ENCODE measurements at places on chromosomes 7 and 10.

DNA sequence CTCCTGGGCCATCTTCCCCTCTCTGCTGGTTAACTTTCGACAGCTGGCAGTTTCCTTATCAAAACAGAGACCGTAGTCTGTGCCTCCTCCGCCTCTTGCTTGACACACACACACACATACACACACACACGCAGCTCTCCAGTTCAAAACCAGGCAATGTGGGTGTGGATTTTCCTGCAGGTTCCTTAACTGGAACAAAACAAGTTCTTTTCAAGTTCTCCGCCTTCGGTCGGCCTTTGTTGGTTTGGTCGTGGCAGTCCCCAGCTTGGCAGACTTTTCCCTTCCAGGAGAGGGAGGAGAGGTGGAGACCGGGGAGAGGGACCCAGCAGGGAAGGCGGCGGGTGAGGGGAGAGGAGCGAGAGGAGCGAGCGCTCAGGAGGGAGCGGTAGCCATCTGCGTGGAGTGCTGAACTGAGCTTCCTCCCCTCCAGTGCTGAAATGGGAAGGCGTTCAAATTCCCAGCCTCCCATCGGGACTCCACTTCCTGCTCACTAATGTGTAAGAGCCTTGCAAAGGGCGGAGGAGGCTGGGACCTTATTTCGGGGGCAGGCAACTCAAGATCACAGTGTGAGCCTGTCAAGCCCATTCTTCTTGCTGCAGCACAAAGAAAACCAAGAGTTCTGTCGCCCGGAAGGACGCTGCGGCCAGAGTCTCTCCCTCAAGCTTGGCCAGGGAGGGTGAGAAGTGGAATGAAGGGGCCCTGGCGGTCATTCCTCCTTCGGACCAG is 120.6 kb downstream of the PRPF18 start:
- DNase-seq: peak; percentile 24

- no peak for DNase-seq
Observed at GRCh38 chr7:149759093-149759860, 14.1 kb downstream of the ZNF467 start.

GRCh38 chr7:105857009-105857952 is 19.1 kb downstream of the ATXN7L1 start:
- peak; percentile 45 for DNase-seq

- peak; percentile 71 for DNase-seq
Observed at GRCh38 chr7:105389088-105389650, 448 bp upstream of the SRPK2 start.

- no peak for DNase-seq
Observed at GRCh38 chr7:43872406-43873110, 3.2 kb upstream of the MRPS24 start.

- no peak for DNase-seq
Observed at GRCh38 chr7:47358944-47359588, 222.8 kb downstream of the TNS3 start.

GRCh38 chr7:25087855-25088254 is 37.2 kb downstream of the CYCS start:
- no peak for DNase-seq

DNA sequence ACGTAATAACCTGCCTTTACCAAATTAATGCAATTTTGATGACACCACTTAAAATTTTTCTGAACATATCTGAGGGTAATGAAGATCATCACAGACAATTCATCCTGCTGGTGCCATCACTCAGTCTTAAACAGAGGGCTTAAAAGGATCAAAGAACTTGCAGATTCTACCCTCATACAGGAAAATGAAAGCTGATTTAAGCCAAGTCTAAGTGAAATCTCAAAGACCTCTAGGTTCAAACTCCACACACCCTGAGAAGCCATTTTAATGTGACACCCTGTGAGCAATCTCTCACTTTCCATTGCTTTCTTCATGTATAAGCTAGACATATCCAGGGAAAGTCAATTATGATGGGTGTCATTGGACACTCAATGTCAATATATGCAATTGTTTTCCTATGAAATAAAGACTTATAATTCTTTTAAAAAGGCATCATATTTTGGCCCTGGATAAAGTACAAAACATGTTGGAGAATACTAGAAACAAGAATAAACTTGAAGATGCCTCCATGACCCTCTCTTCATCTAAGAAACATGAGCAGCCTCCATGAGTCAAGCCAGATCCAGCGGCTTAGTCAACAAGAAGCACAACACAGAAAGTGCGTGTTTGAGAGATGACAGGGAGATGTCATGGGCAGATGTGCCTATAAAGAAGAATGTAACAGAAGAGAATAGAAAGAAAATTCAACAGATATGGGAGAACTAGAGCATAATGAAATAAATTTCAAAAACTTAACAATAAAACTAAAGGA is 291.9 kb downstream of the PARD3 start:
- DNase-seq: no peak

DNA sequence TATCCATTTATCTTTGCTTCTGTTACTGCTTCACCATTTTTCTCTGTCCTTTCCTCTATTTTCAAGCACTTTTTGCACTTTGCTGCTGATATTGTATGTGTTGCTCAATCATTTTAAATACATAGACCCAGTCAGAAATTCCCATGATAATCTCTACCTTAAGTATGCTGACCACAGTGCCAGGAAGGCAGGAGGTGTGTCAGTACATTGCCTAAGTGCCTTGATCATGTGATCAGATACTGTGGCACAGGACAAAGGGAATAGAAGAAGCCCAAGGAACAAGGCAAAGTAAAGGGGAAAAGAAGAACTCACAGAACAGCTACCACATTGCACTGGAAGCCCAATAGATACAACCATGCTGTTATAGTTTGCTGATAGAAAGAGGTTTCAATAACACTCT is 53.7 kb upstream of the CD36 start:
- no peak for DNase-seq

- no peak for DNase-seq
Observed at GRCh38 chr7:35025369-35025870, 11.9 kb downstream of the DPY19L1 start.

DNA sequence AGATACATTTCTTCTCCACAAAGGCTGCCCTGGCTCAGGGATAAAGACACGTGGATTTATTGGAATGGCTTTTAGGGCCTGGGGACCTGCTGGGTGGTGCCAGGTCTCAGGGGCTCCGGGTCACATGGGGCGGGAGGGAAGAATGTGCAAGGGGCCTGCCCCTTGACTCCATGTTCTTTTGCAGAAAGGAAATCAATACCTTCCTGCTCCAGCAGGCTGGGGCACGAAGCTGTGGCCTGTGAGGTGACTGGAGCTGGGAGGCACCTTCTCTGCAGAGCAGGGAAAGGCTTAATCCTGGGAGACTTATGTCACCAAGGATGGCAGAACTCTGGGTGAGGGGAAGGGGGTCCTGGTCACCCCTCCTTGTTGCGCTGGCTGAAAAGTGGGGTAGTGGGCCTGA is 42.3 kb upstream of the GNA12 start:
- no peak for DNase-seq

DNA sequence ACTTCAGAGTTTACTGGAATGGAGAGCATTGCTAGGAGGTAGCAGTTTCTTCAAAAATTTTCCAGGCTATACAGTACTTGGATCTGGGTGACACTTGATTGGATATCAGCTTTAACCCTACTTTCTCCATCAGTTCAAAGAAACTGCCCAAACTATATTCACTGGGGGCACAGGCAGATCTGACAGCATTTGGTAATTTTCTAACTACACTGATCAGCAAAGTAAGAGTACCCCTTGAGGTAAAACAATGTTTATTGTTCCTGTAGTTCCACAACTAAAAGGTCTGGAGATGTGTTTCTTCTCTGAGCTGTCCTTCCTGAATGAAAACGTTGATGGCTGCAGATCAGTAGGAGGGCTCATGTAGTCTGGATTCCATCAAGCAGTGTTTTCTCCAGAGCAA is 104.2 kb downstream of the CABCOCO1 start:
- DNase-seq: no peak

GRCh38 chr7:66696774-66697191 is 43.8 kb upstream of the RABGEF1 start:
- DNase-seq: peak; percentile 19

- no peak for DNase-seq
Observed at GRCh38 chr10:85986777-85987176, 379.8 kb downstream of the GRID1 start.

DNA sequence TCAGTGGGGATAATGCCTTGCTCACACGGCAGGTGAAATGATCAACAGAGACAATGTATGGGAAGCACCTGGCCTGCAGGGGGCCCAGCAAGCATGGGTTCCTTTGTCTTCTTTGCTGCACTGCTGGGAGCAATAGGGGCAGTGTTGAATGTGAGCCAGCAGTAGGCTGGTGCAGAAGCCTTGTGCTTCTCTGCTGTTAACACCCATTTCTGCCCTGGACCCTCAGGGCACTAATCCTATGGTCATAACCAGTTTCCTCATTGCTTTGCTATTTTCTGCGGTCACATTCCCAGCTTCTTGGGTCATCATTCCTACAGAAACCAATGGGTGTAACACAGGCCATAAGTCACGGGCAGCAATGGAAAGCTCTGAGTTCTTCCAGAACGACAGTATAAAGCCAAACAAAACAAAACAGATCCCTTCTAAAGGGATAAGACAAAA is 10.9 kb upstream of the LGI1 start:
- no peak for DNase-seq

- no peak for DNase-seq
Observed at GRCh38 chr7:19964246-19964645, 190.8 kb upstream of the TMEM196 start.

GRCh38 chr10:31940839-31941653 is 12.4 kb upstream of the ARHGAP12 start:
- no peak for DNase-seq

DNA sequence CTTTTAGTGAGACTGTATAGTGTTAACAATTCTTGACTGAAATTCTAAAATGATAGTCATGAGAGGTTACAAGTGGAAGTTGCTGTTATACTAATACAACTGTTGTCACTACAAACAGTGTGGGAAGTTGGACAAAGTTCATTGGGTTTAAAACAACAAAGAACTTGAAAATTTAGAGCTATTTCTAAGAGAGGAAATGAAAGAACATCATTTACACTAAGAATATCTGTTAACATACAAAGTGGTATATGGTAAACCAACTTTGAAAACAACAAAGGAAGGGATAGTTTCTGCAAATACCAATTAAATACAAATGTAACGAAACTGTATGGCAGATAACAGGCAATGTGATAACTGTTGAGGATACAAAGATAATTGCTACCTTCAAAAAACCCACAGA is 11.6 kb downstream of the MTPN start:
- no peak for DNase-seq

- peak; percentile 2 for DNase-seq
Observed at GRCh38 chr7:5282543-5283316, at the start of gene SLC29A4. TSS of gene SLC29A4 (plus strand) at chr7:5282943. CDS start at chr7:5287817, 4,874 bp downstream.

GRCh38 chr7:68529221-68529620 is 1069.1 kb upstream of the AUTS2 start:
- no peak for DNase-seq

- DNase-seq: no peak
Observed at GRCh38 chr7:33636359-33636758, 269.0 kb upstream of the BMPER start.

DNA sequence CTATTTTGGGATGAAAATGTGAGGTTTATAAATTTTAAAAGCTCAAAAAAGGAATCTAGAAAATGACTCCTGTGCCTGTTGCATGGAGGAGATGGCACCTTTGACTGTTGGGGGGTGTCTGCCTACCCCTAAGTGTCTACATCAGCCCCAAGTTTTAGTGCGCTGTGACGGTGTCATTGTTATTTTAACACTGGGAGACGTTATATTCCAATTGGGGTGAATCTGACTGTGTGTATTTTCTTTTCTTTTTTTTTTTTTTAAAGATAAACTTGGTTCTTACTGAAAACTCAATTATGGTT is 517 bp downstream of the SRGN start:
- DNase-seq: no peak

- no peak for DNase-seq
Observed at GRCh38 chr10:5761220-5761619, 52.0 kb downstream of the GDI2 start.

DNA sequence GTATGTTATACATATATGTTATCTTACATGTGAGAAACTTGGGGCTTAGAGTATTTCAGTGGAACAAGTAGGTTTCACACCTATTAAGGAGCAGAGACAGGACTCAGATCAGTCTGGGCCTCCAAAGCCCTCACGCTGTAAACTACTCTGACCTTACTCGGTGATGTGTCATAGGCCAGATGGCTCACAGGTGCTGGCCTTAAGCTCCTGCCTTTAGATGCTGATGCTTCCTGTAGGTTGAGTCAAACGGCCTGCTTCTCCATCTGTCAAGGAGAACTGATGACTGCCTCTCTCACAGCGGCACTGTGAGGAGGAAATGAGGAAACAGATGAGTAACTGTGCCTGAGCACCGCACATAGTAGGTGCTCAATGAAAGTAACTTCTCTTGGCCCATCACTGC is 312.6 kb upstream of the COBL start:
- DNase-seq: no peak

GRCh38 chr7:54904986-54905385 is 113.8 kb upstream of the EGFR start:
- no peak for DNase-seq

DNA sequence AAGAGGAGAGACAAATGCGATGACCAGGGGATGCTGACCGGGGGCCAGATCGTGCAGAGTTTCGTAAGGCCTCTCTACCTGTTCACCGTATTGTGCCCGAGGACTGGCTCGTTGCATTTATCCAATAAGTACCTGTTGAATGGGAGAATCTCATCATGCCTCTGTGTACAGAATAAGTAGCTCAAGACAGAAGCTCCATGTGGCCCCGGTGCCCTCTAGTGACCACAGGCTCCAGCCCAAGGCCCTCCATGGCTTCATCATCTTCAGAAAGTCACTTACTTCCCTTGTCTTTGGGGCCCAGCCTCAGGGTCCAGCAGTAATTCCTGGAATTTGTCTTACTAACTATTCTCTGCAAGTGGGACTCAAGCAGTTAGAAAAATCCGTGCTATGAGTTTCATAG is 151.0 kb downstream of the CHN2 start:
- no peak for DNase-seq

DNA sequence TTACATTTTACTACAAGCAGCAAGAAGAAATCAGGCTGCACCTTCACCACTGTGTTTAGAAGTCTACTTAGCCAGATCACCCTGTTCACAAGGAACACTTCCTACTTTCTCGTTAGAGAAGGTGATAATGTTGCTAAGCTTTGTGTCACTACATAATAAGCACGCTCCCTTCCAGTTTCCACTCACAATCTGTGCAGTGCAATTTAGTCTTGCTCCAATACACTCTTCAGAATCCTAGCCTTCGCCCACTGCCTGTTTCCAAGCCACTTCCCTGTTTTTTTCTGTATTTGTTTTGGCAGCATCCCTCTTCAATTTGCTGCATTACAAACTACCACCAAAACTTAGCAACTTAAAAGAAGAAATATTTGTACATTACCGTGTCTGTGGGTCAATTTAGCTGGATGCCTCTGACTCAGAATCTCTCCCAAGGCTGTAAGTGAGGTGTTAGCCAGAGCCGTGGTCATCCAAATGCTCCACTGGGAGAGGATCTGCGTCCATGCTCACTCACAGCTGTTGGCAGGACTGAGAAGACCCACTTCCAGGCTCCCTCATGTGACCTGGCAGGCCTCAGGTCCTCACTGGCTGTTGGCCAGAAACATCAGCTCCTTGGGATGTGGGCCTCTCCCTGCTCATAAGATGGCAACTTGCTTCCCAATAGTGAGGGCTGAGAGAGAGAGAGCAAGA is 110.4 kb downstream of the PON1 start:
- no peak for DNase-seq

Data from Kasumi-1 (cell line).